ENCODE measurements at places on chromosomes 13 and 19.

DNA sequence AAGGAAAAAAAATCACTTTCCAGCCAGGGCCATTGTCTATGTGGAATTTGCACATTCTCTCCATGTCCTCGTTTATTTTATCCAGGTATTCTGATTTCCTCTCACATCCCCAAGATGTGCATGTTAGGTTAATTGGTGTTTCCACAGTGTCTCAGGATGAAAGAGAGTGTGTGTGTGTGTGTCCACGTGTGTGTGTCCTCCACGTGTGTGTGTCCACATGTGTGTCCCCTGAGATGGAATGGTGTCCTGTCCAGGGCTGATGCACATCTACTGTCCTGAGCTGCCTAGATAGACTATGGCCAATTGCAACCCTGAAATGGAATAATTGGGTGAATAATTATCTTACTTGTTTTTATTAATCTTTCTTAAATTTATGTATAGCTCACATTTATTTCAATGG lies 2436.5 kb downstream of the PCDH9 start:
- DNase-seq: no peak

GRCh38 chr13:50932091-50932490 lies 22.5 kb downstream of the RNASEH2B start:
- no peak for DNase-seq

- no peak for DNase-seq
Observed at GRCh38 chr13:28651810-28652401, 7.0 kb upstream of the POMP start.

DNA sequence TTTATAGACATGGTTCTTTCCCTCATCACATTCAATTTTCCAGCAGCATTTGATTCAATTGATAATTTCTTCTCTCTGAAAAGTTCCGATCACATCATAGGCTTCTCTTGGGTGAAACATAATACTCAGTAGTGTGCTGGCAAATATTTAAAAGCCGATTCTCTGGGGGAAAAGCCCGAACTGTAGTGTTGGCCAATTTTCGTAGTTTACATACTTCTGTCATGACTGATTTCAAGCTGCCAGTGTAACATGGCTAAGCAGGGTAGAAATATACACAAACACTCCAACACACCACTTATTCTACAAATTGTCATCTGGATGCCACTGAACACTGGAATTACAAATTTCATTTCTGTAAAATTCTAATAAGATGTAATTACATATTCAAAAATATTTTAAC lies 56.1 kb upstream of the FREM2 start:
- no peak for DNase-seq

DNA sequence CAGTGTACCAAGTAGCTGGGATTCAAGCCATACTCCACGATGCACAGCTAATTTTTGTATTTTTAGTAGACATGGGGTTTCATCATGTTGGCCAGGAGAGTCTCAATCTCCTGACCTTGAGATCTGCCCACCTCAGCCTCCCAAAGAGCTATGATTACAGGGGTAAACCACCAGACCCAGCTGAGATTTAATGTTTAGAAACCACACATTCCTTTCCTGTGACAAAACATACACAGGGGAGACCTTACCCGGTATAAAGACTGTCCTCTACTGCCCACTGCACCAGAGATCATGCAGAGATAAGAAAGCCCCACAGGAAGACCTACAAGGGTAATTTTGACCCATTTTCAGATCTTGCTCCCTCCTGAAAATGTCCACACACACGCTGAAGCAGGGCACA lies 22.8 kb upstream of the ZNF83 start:
- DNase-seq: no peak

GRCh38 chr19:45110851-45111266 lies 17.9 kb downstream of the PPP1R37 start:
- DNase-seq: no peak
